ENCODE measurements at places on chromosomes 4 and X. TPM values are rescaled to one million over a fixed set of nuclear protein-coding genes. Genes with fewer than 3 reads are reported as not detected.

The UGT2B10 gene
- polyA plus RNA-seq: not detected

The TBX22 gene
- polyA plus RNA-seq: not detected

The TLR1 gene
- 33.2 TPM for polyA plus RNA-seq

The CPE gene
- not detected for polyA plus RNA-seq

The DMP1 gene
- not detected for polyA plus RNA-seq

The FGA gene
- polyA plus RNA-seq: not detected

The LRIT3 gene
- not detected for polyA plus RNA-seq

The SCOC gene
- polyA plus RNA-seq: 31.3 TPM

The AREG gene
- 3.9 TPM for polyA plus RNA-seq

The SSX1 gene
- not detected for polyA plus RNA-seq

The DGAT2L6 gene
- polyA plus RNA-seq: not detected
